ENCODE measurements at places on chromosomes 13 and 19. TPM values are rescaled to one million over a fixed set of nuclear protein-coding genes. Genes with fewer than 3 reads are reported as not detected.

BICRA gene
- total RNA-seq: 4.5 TPM

CYP2S1 gene
- total RNA-seq: 13.3 TPM

LILRB2 gene
- not detected for total RNA-seq

DGKH gene
- 16.8 TPM for total RNA-seq

ERICH4 gene
- total RNA-seq: not detected

WBP4 gene
- 6.8 TPM for total RNA-seq
